ENCODE measurements at places on chromosomes 12 and 14. TPM values are rescaled to one million over a fixed set of nuclear protein-coding genes. Genes with fewer than 3 reads are reported as not detected.

DNA sequence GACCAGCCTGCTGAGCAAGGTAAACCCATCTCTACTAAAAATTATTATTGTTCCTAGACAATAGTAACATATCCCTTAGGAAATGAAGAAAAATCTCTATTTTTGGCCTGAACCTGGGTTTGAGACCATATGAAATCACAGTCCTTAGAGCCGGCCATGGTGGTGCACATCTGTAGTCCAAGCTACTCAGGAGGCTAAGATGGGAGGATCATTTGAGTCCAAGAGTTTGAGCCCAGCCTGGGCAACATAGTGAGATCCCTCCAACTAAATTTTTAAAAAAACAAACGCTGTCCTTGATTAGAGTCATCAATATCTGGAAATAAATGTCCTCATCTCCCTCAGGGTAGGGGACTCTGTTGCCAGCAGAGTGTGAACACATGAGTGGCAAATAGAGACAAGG lies 34.6 kb downstream of the RPS29 start:
- no peaks in the 10 kb centered on the region for H3K27me3 ChIP-seq
- H3K4me1 ChIP-seq = no peaks in the 10 kb centered on the region
- no peaks in the 10 kb centered on the region for H3K36me3 ChIP-seq
- H3K27ac ChIP-seq = no peak overlapping the region

DNA sequence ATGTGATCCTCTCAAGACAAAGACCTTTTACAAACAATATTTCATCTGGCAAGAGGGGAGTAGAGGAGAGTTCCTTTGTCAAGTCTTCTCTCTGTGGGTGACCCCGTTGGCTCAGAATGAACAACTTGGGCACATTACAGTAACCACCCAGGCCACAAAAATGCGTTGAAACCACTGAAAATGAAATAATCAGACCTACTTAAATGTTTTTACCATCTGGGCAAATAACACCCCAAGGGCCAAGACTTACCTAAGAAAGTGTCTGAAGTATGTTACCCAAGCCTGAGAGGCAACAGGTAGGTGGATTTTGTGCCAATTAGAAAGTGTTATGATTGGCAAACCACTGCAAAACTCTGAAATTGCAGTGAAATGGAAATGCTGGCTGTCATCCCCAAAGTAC lies 1.3 kb downstream of the TC2N start:
- no peaks in the 10 kb centered on the region for H3K36me3 ChIP-seq
- no peak overlapping the region for H3K27ac ChIP-seq
- no peak overlapping the region for H3K4me3 ChIP-seq
- H3K27me3 ChIP-seq = no peaks in the 10 kb centered on the region
- DNase-seq = no peak
- no peaks in the 10 kb centered on the region for H3K4me1 ChIP-seq

- DNase-seq = no peak
- no peak overlapping the region for H3K27ac ChIP-seq
- H3K36me3 ChIP-seq = no peaks in the 10 kb centered on the region
- H3K4me3 ChIP-seq = no peak overlapping the region
- no peaks in the 10 kb centered on the region for H3K27me3 ChIP-seq
These were observed 125.2 kb downstream of the ALX1 start for GRCh38 chr12:85405262-85405661.

The SLC6A12 gene
- polyA plus RNA-seq = 8.3 TPM

The ART4 gene
- not detected for polyA plus RNA-seq

The CCDC60 gene
- polyA plus RNA-seq = not detected

All from CD14-positive monocyte (primary cell).